Activated CD8-positive, alpha-beta memory T cell treated with anti-CD3 and anti-CD28 coated beads for 1 hour (primary cell): ENCODE measurements at places on chromosomes 7 and 10.

- DNase-seq, result no peak
Measured at GRCh38 chr10:130961506-130962239, 349.8 kb downstream of the TCERG1L start.

DNA sequence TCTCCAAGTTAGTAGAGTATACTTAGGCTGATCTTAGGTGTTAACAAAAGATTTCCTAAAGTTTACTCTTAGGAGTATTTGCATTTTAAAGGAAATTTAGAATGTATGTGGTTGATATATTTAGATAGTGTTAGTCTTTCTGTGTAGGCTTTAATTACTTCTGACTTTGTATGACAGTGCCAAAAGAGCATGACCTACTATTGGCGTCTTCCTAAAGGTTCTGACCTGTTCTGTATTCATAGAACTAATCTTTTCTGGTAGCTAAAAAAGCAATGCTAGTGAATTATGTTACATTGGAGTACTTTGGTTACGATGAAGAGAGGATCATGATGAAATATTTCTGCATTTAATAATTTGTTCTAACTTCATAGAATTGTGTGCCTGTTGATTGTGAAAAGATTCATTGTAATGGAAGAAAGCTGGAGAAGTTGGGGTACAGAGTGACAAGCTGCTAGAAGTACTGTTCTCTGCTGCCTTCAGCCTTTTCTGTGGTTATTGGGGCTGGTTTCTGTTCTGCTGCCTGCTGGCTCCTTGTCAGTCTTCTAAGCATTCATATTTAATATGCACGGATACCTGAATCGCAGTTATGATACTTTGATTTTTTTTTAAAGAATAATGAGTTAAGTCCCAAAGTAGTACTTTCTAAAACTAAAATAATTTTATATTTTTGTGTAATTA lies 13.2 kb downstream of the WAC start:
- no peak for DNase-seq

GRCh38 chr10:67668448-67668847 lies 27.5 kb downstream of the CTNNA3 start:
- DNase-seq, result no peak

GRCh38 chr7:114928060-114928459 lies 6.2 kb downstream of the MDFIC start:
- DNase-seq, result no peak

DNA sequence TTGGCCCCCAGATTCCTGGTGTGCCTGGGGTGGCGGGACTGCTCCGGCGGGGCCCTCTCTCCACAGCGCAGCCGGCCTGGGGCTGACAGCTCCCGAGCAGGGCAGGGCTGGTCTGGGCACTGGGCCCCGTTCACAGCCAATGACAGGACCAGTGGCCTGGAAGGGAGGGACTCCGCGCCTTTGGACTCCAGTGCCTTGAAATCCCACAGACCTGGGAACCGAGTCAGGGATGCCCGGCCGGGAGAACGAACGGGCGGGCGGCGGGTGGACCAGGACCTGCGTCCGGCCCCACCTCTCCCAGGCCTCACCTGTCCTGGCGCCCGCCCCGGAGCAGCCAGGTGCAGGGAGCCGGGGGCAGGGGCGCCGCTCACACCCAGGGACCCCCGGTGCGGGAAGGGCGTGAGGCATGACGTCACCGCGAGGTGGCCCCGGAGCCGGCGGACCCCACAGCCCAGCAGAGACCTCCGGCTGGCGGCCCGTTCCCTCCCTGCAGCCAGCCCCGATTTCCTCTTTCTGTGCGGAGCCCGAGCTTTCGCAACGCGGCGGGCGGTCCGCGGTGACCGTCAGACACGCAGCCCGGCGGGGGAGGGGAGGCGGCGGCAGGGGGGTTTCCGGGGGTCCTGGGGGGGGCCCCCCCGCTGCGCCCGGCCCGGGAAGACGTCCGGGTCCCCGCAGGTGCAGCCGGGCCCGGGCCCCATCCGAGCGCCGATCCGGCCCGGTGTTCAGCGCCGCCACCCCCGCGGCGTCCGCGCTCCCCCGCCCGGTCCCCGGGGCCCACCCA lies 743 bp downstream of the ADAP1 start:
- no peak for DNase-seq

GRCh38 chr10:101780187-101780817 lies 2.9 kb downstream of the NPM3 start:
- no peak for DNase-seq

- DNase-seq, result no peak
Measured at GRCh38 chr10:48946891-48947500, 7.4 kb upstream of the LRRC18 start.

- DNase-seq, result no peak
Measured at GRCh38 chr7:31098642-31099360, 46.7 kb downstream of the ADCYAP1R1 start.

DNA sequence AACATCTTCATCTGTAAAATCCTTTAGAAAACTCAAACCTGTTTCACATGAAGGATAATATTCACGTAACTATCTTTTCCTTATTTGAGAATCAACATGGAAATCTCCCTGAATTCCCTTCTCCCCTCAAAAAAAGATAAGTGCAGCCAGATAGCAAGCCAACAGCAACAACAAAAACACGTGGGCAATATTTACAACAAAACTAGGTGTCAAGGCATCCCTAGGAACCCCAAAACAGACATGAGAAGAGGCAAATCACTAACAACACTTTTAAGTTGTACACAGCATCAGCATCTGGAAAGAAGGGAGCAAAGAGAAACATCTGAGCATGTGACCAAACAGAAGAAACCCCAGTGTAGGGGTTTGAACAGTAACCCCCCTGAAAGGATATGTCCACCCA lies 12.2 kb downstream of the ARHGAP21 start:
- no peak for DNase-seq

GRCh38 chr7:33422825-33423645 lies 293.7 kb downstream of the BBS9 start:
- no peak for DNase-seq

GRCh38 chr10:110679486-110680272 lies 35.5 kb downstream of the RBM20 start:
- DNase-seq, result no peak

GRCh38 chr7:23115991-23116390 lies 10.4 kb downstream of the KLHL7 start:
- no peak for DNase-seq

GRCh38 chr10:62046522-62047227 lies 145.2 kb downstream of the ARID5B start:
- DNase-seq, result no peak

GRCh38 chr10:100364735-100365391 lies 17.8 kb downstream of the SCD start:
- no peak for DNase-seq

DNA sequence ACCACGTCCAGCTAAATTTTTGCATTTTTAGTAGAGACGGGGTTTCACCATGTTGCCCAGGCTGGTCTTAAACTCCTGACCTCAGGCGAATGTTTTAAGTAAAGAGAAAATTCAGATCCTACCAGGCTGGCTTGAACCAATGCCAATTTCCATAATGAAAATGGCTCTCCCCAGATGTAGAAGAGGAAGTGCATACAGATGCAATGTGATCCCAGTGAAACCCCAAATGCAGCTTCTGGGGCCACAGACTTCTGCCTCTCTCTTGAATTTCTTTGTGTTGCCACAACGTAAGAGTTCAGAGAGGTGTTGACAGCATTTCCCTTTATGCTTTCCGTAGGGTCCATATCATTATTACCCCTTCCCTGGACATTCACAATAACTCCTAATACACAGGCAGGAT lies 29.6 kb upstream of the GOT1 start:
- no peak for DNase-seq

- no peak for DNase-seq
Measured at GRCh38 chr10:125689955-125690569, 7.1 kb upstream of the TEX36 start.

- DNase-seq, result no peak
Measured at GRCh38 chr10:83725567-83725966, 413.7 kb upstream of the GHITM start.

DNA sequence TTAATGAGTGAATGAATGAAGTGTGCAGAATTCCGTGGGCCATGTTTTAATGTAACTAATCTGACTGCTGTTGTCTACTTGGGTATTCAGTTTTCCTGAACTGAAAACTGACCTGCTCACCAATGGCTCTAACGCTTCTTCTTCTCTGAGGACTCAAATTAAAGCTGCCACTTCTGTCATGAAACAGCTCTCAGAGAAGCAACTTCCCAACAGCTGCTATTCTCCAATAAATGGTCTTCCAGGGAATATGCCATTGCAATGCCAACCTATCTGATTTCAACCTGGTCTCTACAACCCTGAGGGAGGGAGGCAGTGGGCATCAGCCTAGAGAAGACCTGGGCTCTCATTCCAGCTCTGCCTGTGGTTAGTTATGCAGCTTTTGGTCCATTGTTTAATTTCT lies 69.4 kb downstream of the FRMD4A start:
- no peak for DNase-seq

- no peak for DNase-seq
Measured at GRCh38 chr7:157676456-157677255, 339.9 kb downstream of the DNAJB6 start.

GRCh38 chr10:82256275-82256674 lies 381.3 kb downstream of the NRG3 start:
- DNase-seq, result no peak

GRCh38 chr10:118853916-118854315 lies 99.1 kb upstream of the CACUL1 start:
- DNase-seq, result no peak

GRCh38 chr10:91162495-91163268 lies 57.8 kb upstream of the PCGF5 start:
- peak; percentile 52 for DNase-seq

- peak; percentile 49 for DNase-seq
Measured at GRCh38 chr10:94320285-94320914, 42.3 kb downstream of the NOC3L start.

DNA sequence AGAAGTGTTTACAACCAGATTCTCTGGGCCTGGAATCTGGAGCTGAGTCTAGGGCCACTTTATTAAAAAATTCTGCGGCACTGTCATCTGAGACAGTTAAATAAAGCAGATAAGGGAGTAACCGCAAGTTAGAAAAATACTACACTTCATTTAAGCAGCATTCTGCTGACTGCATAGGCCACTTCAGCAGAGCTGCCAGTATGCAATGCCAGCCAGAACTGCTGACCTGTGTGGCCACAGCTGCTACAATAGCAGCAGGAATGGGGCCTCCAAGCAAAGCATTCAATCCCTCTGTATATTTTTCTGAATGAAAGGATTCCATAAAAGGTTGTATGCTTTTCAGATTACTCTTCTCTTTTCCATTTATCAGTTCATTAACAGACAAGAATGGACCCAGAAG lies 136.0 kb downstream of the COL28A1 start:
- no peak for DNase-seq

DNA sequence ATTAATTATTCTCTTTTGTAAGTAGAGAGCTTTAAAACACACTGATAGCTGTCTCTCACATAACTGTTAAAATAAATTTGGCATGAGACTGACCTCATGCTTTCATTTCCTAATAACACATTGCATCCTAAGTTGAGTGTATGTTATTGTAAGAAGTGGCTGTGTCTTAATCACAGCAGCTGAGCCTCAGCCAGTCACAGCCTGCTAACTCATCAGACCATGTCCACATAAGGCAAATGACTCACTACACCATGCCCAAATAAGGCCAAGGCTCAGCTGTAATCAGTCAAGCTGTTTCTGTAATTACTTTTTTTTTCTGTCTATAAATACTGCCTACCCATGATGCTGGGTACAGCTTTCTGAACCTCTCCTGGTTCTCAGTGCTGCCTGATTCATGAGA lies 860.9 kb downstream of the XPNPEP1 start:
- DNase-seq, result no peak

DNA sequence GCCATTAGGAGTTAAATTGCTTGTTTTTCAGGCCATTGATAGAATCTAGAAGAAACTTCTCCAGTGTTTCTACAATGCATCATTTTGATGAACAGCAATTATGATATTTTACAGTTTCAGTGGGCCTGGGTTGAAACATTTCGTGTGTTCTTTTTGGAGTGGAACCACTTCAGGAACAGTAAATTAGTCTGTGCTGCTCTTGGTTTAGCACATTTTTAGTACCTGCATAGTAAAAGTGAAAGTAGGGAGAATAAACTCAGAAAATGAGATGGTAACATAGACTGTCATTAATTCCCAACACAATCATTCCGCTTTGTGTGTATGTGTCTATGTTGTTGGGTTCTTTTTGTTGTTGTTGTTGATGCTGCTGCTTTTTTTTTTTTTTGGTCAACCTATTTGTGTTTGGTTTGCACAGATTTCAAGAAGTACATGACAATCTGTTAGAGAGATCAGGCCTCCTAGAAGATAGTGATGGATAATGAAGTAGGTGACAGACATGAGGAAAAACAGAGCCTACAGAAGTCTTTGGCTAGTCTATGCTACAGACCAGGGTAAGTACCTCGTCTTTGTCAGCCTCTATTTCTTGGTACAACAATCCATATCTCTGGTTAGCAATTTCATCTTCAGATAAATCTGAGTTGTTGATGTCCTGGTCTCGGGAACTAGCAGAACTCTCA lies 154.0 kb upstream of the TARP start:
- no peak for DNase-seq

DNA sequence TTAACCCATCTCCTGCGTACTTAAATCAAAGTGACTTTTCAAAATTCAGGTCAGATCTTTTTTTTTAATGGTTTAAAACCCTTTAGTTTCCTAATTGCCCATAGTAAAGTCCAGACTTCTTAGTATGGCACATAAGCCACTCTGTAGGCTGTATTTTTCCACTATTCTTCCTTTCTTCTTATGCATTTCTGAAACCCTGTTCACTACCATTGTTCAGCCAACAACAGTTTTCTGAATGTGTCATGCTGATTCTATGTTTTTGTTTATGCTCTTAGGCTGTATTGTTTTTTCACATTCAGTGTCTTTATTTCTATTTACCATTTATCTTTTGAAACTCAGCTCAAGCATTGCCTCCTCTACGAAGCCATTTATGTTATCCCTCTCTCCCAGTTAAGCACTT lies 26.7 kb downstream of the CCSER2 start:
- DNase-seq, result no peak

- no peak for DNase-seq
Measured at GRCh38 chr10:98134117-98134430, 383 bp upstream of the R3HCC1L start.

- no peak for DNase-seq
Measured at GRCh38 chr7:83532219-83532618, 116.7 kb downstream of the SEMA3E start.

GRCh38 chr10:13536674-13537366 lies 8.0 kb upstream of the BEND7 start:
- no peak for DNase-seq

GRCh38 chr7:100432621-100433275 lies 3.1 kb downstream of the MEPCE start:
- no peak for DNase-seq

DNA sequence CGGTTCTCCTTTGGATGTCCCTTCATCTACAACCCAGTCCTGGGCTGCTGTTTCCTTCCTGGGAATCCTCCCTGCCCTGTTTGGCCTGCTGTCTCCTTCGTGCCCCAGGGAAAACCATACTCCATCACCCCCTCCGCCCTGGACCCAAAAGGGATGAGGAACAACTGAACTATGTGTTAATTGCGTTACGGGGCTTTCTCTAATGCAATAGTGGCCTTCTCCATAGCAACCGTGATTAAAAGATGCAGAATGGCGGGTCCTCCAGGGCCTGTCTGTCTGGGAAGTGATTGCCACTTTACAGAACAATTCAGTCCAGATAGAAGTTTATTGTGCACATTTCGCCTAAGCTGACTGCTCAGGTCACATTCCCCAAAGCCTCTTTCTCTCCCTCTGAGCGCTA lies 112.0 kb upstream of the FGFR2 start:
- no peak for DNase-seq

- DNase-seq, result no peak
Measured at GRCh38 chr7:142381727-142382390, 124.0 kb upstream of the PRSS58 start.
